ENCODE measurements at places on chromosomes 16 and 17.

GRCh38 chr17:2282297-2282873 lies 21.2 kb downstream of the SMG6 start:
- peak; percentile 73 for DNase-seq

DNA sequence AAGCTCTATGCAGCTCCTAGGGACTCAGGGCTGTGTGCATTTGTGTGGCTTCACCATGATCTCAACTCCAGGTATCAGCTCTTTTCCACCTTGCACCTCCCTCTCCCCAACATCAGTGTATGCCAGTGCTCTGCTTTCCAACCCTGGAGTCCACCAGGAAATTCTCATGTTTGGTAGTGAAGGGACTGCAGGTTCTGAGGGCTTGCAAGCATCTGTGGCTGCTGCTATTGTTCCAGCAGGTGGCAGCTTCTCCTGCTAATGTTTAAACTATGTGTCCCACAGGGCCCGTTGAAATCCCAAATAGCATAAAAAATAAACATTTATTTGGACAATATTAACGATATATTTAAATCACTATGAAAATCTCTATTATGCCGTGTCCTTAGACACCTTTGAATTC lies 82.0 kb downstream of the RGS9 start:
- peak; percentile 76 for DNase-seq

- peak; percentile 82 for DNase-seq
Observed at GRCh38 chr17:9401434-9401833, 174.2 kb downstream of the STX8 start.

GRCh38 chr16:21697032-21697431 lies 33.3 kb downstream of the OTOA start:
- DNase-seq = no peak

DNA sequence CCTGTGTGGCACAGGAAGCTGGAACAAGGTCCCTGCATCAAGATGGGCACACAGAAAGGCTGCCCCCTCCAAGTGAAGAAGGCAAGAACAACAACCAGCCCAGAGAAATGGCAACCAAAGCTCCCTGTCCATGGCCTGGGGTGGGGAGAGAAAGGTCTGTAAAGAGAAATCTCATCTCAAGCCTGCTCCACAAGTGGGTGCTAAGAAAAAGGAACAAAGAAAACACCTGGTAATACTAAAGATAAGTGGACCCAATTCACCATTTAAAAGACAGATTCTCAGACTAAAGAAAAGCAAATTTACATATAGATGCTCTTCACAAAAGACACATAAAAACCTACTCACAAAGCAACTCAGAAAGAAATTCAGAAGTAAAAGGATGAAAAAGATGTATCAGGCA lies 107.4 kb downstream of the PARN start:
- no peak for DNase-seq

DNA sequence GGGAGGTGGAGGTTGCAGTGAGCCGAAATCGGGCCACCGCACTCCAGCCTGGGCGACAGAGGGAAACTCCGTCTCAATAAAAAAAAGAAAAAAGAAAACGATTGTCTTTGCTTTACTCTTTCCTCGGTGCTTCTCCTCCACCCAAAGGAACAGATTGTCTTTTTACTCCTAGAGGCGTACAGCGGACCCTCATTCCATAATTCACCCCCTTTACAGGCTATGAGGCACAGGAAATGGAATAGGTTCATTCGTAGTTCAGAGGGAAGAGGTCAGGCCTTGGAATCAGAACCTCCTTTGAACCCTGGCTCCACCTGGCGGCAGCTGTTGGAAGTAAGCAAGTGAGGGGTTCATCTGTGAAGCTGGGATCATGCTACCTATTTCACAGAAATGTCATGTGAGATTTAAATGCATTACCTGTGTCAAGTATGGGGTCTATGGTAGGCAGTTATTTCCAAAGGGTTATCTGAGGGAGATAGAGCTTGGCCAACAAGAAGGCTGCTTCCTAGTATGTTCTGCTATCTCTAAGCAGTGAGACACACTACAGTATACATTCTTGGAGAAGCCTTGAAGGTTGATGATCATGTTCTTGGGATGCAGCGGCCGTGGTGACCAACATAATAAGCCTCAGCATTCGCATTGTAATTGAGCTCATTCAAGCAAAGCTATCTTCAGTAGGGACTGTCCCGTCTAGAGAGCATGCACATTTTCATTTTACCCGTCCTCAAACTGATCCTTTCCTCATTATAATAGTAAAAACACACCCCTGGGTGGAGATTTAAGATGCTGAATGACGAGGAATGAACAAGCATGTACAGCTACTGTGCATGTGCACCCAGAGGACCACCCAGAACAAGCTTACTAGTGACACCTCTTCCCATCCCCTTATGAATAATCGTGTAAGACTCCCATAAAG lies 18.7 kb upstream of the ZNF689 start:
- DNase-seq = peak; percentile 93

- DNase-seq = peak; percentile 97
Observed at GRCh38 chr17:77281122-77281903, 140.5 kb downstream of the SEC14L1 start.

DNA sequence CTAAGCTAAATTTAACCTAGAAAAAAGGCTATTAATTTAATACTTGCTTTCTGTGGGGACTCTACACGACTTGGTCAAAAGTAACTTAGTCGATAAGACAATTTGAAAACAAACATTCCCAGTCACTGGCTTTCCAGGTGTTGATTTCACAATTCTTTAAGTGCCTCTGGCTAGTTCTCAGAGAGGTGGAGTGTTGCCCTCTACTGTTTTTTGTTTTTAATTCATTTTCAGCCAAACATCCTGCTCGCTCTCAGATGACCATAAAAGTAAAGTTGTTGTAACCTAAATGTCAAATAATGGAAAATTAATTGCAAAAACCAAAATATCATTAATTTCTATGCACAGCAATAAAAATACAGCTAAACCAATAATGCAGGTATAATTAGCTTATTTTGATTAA lies 107.1 kb downstream of the MYO1D start:
- no peak for DNase-seq

GRCh38 chr17:5304636-5305035 lies 22.6 kb downstream of the RABEP1 start:
- no peak for DNase-seq

DNA sequence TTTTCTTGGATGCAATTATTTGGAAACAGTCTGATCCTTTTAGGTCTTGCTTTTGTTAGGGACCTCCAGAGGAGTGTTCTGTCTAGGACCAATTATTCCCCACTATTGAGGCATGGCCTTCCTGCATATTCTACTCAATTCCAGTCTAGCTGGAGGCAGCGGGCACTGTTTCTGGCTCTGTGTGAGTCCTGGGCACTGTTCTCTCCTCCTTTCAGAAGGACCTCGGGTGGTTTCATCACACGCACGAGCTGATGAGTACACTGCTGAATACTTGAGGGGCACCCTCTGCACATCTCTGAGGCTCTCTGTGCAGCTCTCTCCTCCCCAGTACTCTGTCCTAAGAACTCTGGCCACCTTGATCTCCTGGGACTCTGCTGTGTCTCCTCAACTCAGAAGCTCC lies 30.7 kb downstream of the DYNLL2 start:
- DNase-seq = no peak

DNA sequence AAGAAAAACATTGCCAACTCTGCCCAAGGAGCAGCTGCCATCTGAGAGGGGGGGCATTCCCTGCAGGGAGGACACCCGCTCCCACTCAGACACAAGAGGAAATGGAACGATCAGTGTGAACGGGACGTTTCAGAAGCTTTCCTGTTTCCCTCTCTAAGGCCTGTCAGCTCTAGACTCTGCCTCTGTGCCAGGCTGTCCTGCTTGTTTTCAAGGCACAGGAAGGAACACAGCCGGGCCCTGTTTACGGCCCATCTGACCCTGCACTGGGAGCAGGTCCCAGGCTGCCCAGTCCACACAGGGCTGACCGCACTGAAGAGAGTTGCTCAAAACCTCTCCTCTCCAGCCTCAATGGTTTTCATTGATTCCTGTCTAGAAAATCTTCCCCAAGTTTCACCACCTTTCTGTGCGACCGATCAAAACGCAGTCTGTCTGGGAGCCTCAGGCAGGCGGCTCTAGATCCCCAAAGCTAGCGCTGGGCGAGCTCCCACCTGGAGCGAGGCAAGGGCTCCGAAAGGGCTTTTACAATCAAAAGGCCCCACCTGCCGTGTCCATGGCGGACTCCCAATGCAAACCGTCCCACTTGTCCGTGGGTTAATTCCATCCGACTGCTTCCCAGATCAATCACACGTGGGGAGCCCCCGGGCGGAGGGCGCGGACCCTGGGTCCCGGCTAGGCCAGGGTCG lies 1.5 kb downstream of the PIEZO1 start:
- DNase-seq = peak; percentile 93

GRCh38 chr16:49930841-49931240 lies 74.9 kb upstream of the ZNF423 start:
- DNase-seq = no peak

DNA sequence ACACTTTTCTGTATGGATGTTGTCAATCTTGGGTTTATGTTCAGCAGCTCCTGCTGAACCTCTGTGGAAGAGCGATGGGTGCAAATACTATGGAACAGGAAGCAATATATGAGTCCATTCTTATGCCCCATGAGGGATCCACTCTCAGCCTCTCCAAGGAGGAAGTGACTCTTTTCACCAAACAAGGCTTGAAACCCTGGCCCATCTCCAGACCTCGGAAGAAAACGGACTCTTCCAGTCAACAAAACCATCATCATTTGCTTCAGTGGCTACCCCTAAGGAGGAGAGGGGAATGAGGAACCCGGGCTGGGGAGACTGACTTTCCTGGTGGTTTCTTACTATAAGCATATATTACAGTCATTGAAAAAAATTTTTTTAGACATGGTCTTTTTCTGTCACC lies 206.2 kb downstream of the AXIN2 start:
- DNase-seq = no peak

DNA sequence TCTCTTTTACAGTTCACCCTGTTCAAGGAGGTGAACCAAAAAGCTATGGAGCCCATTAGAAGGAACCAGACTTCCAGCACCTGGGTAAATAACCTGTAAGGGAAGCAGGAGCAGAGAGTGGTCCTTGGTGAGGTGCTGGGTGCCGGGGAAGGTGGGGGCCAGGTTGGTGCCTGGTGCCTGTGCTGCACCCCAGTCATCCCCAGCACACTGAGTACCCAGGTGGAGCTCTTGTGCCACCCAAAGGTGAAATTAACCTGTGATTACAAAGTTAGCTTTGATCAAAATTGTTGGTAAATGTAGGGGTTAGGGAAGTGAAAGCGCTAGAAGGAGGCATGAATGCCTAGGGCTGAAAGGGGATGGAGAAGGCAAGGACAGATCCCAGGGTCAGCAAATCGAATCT lies 58.6 kb downstream of the CDRT4 start:
- DNase-seq = no peak

DNA sequence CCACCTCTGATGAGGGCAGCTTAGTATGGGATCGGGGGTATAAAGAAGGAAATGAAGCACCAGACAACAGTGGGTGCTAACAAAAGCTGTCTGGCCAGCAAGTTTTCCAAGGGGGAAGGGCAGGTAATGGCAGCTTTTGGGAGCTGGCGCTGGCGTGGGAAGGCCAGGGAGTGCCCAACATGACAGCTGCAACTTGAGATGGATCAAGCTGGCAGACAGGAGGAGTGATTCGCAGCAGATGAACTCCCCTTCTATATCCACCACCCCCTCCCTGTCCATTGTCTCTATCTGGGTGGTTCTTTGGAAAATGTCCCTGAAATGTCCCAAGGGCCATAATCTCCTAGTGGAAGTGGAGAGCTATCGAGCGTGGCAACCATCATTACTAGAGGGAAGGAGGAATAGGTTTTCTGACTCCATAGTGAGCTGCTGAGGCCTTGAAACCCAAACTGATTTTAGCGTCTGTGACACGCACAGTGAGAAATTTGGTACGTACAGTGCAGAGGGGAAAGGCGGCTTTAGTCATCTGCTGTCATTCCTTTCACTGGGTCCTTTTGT lies 4.8 kb upstream of the INPP5K start:
- DNase-seq = no peak

DNA sequence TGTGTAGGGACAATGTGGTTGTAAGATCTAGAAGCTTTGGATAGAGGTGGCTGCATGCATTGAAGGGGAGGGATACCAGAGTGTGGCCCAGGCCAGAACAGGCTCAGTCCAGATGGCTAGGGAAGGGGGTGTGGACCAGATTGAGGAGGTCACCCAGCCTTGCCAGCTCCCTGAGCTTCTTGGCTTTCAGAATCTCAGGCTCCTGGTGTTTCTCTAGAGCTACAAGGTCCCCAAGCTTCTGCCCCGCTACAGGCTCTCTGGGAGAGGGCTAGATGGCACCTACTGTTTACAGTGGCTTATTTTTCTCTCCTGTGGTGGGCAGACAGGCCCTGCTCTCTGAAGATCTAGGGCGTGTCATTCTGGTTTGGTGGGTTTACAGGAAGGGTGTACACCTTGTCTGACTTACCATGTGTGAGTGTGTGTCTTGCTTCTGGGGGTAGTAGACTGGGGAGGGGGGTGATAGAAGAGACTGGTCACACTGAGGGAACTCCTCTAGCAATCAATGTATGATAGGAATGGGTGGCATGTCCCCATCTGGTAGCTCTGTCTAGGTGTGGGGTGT lies 1.1 kb downstream of the RARA start:
- DNase-seq = peak; percentile 88

DNA sequence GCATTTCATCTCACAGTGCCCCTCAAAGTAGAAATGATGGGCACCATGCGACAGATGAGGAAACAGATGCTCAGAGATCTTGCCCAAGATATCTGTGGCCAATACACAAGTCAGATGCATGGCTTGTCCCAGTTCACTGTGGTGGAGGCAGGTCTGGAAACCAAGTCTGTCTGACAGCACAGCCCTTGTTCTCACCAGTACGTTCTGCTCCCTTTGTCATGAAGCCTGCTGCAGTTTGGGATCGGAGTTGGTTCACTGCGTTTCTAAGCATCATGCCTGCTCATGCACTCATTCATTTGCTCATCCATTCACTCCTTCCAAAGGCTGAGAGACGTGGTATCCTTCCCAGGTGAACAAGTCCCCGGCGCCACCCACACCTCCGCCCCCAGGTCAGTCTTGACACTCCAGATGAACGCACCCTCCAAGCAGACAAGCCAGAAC lies 27.2 kb upstream of the MEAK7 start:
- DNase-seq = no peak

DNA sequence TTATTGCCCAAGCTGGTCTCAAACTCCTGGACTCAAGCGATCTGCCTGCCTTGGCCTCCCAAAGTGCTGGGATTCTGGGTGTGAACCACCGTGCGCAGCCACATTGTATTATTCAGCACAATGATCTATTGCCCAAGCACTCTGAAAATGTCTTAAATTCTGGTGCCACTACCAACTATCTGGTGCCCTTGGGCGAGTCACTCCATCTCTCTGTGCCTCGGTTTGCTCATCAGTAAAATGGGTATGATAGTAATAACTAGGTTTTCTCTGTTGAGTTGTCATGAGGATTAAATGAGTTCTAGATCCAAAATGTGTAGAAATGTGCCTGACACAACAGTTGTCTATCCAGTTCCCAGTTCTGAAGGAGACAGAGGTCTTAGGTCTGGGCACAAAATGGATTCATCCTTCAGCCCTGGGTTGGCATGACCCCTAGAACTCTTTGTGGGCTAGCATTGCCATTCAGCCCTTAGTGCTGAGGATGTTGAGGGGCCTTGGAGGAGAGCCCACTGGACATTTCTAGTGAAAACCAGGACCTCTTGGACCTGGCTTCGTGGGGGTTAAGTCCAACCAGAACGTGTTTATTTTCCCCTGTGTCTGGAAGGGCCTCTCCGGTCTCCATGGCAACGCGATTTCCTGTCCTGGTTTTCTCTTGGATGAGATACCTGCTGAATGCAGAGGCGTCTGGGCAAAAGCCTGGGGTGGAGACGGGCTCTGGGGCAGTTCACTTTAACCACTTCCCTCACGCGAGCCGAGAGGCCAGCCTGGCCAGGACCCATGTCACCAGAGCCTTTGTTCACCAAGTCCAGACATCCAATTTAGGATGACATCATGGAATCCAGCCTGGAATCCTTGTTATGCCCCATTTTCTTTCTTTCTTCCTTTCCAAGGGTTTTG lies 43.7 kb upstream of the TNRC6A start:
- peak; percentile 72 for DNase-seq

- no peak for DNase-seq
Observed at GRCh38 chr17:57982452-57983170, 5.4 kb downstream of the VEZF1 start.

Data from osteoblast (primary cell).